AG04450 (cell line): ENCODE measurements at places on chromosomes 4 and X.

GRCh38 chr4:12084690-12085089 lies 656.0 kb upstream of the HS3ST1 start:
- no peak for DNase-seq

DNA sequence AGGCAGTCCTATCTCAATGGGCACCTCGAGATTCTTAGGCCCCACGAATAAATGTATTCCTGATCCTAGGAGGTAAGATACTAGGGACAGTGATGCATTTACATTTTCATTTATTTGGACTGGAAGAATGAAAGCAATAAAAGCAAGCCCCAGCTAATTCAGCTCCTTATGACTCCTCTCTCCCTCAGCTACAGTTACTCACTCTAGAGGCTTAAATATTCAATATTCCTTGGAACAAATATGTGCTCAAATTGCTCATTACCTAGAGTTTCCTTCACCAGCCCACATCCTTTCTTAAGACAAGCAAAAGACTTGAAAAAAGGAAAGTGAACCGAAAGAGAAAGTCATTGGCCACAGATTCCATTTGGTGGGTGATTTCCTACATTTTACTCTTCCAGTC lies 13.9 kb downstream of the PAGE2 start:
- DNase-seq, result no peak

DNA sequence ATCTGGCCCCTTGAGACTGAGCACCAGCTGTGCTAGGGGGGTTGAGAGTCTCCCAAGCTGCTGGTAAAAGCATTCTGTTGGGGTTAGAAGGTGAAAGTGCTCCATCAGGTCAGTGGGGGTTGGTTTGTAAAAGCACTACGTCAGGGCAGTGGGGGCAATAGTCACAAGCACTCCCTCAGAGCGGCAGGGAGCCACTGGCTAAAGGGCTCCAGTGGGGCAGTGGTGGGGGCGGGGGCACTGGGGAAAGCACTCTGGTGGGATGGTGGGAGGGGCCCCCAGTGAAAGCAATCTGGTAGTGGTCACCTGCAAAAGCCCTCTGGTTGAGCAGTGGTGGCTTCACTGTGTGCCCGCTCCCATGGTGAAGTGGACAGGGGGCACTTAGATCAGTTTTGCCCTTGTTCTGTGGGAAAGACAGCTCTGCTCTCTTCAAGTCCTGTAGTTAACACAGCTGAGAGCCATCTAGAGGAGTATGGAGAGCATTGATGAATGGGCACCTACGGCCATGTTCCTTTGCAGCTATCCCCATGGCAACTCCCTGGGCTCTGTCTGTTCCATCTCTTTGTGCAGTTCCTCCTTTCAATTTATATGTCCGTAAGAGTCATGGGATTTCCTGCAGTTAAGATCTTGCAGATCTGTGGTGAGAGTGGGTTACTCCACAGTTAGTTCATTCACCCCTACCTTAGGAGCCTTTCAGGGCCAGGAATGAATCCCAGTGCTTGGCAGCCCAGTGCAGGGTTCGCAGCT lies 106.4 kb downstream of the SH3BGRL start:
- no peak for DNase-seq

GRCh38 chrX:71859637-71860036 lies 51.0 kb upstream of the NHSL2 start:
- no peak for DNase-seq

GRCh38 chr4:165222651-165222994 lies 15.3 kb downstream of the KLHL2 start:
- no peak for DNase-seq

DNA sequence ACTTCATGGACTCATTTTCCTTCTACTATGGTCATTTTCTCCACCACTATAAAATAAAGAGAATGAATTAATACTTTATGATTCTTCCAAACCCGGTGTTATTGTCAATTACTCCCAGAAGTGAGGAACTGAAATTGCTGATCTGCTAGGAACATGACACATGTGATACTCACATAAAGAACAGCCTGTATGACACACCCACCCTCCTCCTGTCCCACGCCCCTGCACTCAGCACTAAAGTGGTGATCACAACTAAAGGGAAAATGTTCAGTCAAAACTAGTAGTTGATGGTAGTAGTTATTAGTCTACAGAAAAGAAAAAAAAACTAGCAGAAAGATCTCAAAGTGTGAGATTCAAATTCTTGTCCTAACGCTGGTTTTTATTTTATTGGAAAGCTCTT lies 1508.3 kb downstream of the RAPGEF2 start:
- no peak for DNase-seq

DNA sequence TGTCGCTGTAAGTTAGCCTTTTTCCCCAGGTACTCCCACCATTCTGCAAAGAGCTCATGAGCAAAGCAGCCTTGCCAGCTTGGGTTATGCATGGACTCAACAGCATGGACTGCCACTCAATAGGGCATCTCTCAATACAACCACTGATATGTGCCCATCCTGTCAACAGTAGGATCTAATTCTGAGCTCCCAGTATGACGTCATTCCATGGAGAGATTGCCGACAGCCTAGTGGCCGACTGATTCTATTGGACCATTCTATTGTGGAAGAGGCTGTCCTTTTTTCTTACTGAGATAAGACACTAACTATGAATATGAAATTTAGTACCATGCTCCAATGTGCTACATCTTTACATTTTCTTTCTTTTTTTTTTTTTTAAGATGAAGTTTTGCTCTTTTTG lies 2389.0 kb upstream of the AGA start:
- no peak for DNase-seq

GRCh38 chr4:164956766-164957643 lies 20.5 kb downstream of the TRIM61 start:
- no peak for DNase-seq

- no peak for DNase-seq
These were observed 1306.8 kb downstream of the STIM2 start for GRCh38 chr4:28167411-28167810.

DNA sequence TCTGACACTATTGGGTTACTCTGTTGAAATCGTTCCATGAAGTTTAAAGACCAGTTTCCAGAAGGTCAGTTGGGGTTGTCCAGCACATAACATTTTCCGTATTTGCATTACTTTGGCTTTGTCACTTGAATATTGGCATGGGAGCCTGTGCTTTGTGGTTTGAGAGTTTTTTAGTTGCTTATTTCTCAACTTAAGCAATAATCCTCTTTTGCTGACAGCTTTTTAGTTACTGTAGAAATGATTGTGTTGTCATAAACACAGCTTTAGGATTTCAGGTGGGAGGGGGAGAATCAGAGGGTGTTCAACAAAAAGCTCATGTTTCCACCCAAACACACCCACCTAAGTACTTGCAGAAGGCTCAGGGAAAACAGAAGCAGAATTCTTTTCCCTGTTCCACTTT lies 210.7 kb upstream of the TLL1 start:
- no peak for DNase-seq

- DNase-seq, result no peak
These were observed 912.9 kb upstream of the INTU start for GRCh38 chr4:126719852-126720251.

- no peak for DNase-seq
These were observed 97.1 kb downstream of the JADE1 start for GRCh38 chr4:128906581-128906980.

DNA sequence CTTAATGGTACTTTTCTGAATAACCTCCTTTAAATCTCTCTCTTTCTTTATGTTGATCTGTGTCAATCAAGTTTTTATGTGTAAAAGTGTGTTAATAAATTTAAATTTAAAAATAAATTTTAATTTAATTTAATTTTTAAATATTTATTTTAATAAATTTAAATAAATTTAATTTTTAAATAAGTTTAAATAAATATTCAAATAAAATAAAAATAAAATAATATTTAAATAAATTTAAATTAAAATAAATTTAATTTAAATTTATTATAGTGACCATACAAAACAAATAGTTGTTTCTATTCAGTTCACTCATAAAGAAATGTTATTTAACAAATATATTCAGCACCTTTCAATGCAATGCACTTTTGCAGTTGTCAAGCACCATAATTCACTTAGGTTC lies 146.9 kb downstream of the GRID2 start:
- DNase-seq, result no peak

DNA sequence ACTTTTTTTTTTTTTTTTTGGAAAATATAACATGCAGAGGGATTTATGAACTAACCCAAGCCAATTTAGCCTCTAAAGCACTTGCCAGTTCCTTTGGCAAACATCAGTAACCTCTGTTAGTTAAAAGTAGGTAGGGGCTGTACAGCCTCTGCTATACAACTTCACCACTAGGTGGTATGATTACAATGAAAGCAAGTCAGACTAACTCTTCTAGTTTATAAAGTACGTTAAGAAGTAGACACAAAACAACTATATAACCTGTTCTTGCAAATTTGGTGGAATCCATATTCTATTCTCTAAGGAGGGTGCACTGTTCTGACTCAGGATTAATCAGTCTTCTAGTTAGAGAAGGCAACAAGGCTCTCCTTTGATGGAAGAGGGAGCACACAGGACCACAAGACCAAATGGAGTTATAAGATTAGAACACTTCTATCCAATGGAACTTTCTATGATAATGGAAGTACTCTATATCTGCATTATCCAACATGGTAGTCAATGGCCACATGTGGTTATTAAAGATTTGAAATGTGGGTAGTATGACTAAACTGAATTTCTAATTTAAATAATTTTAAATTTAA lies 12.8 kb downstream of the AIMP1 start:
- peak; percentile 21 for DNase-seq

- peak; percentile 44 for DNase-seq
These were observed 28.0 kb downstream of the DMD start for GRCh38 chrX:33183361-33183760.

- DNase-seq, result no peak
These were observed 45.3 kb downstream of the TENM3 start for GRCh38 chr4:182288534-182288933.

DNA sequence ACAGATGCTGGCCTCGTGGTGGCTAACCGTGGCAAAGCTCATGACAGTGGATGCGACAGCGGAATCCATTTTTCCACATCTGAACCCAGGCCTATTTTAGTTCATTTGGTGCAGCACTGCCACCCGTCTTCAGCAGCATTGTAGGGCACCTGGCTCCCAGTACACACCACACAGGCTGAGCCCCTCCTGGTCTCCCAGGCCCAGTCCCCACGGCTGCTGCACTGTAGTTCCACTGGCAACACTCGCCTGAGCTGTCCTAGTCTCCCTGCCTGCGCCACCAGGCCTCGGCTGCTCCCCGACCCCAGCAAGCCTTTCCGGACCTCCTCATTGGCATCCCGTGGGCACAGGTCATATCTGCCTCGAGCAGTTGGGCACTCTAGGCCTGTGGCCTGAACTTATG lies 76.2 kb downstream of the MTMR1 start:
- DNase-seq, result no peak

DNA sequence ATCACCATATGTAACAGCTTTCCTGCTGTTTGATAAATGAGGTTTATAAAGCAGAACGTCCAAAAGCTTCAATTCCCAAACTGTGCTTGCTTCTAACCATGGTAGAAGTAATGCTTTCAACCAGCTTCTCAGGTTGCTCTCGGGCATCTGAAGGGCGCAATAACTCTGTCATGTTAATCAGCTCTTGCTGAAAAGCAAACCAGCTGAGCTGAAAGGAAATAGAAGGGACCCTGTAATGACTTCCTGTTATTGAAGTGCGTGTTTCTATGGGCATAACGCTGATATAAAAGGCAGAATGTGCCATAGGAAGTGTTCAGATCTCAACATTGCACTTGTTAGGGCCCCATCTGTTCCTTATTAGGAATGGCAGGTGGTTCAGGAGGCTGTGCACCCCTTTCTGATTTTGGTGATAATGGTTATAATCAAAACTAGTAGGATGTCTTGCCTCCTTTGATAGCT lies 21.2 kb downstream of the HERC3 start:
- no peak for DNase-seq

DNA sequence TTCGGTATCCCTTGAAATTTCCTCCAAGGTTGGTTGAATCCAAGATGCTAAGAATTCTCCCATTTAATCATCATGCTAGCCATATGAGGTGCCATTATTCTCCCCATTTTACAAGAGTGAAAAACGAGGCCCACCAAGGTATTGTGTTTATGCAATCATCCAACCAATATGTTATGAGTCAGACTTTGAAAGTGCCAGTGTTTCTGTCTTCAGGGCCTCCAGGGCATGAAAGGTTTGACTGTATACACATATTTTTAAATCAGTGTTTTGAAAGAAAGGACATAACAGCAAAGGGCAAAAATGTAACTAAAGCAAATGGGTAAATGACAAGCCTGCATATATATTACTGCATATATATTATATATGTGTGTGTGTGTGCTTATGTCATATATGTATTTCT lies 541.2 kb upstream of the SMIM31 start:
- DNase-seq, result no peak

GRCh38 chr4:52911684-52912294 lies 49.7 kb downstream of the RASL11B start:
- DNase-seq, result no peak

DNA sequence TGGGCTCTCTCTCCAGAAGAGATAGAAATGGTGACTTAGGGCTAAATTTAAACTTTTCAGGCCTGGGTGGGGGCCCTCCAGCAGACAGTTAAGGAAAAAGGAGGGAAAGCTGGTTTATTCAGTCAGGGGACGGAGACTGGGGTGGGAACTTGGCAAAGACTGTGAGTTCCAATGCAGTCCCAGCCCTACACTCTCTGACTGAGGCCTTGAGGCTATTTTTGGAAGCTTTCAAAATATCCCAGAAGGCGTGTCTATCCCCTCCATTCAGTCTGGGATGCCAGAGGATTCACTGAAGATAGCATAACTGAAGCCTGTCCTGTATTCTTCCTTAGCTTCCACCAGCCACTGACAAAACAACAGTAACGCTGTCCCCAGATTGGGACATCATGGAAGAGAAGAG lies 32.1 kb upstream of the MSN start:
- no peak for DNase-seq

- no peak for DNase-seq
These were observed 59.4 kb upstream of the PITX2 start for GRCh38 chr4:110682311-110682710.

GRCh38 chr4:87895964-87896621 lies 63.3 kb downstream of the MEPE start:
- no peak for DNase-seq

DNA sequence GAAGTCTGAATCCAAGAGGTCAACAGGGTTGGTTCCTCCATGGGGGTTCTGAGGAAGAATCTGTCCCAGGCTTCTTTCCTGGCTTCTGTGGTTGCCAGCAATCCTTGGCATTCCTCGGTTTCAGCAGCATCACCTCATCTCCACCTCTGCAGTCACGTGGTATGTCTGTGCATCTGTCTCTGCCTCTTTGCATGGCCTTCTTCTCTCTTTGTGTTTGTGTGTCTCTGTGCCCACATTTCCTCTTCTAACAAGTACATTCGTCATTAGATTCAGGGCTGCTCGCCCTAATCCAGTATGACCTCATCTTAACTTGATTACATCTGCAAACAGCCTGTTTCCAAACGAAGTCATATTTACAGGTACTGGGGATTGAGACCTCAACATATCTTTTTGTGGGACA lies 114.0 kb downstream of the BCOR start:
- DNase-seq, result no peak

- DNase-seq, result no peak
These were observed 216.4 kb downstream of the PALLD start for GRCh38 chr4:168713253-168713652.

DNA sequence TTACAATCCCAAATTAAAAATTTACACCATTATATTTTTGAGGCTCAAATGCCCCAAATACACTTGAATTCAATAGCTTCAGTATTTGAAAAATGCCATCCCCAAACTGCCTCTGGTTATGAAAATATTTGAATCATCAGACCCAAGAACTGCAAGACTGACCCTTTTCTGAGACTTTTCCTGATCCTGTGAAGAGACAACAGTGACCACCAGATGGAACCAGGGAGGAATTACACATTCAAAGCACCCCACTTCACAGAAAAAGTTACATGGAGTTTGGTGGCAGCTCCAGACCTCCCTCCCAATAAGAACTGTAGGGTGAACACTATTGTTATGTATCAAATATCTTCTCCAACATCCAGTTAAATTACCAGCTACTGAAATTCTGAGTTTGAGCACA lies 44.0 kb upstream of the SCD5 start:
- no peak for DNase-seq
